Activated CD8-positive, alpha-beta T cell treated with anti-CD3 and anti-CD28 coated beads for 36 hours (primary cell): ENCODE measurements at places on chromosomes 11 and 22.

- DNase-seq = no peak
These were observed 29.5 kb downstream of the TEF start for GRCh38 chr22:41411021-41411851.

GRCh38 chr11:121112498-121113455, 11.7 kb downstream of the TECTA start:
- DNase-seq = peak; percentile 57

GRCh38 chr11:11978792-11979487, 29.5 kb downstream of the DKK3 start:
- DNase-seq = no peak

DNA sequence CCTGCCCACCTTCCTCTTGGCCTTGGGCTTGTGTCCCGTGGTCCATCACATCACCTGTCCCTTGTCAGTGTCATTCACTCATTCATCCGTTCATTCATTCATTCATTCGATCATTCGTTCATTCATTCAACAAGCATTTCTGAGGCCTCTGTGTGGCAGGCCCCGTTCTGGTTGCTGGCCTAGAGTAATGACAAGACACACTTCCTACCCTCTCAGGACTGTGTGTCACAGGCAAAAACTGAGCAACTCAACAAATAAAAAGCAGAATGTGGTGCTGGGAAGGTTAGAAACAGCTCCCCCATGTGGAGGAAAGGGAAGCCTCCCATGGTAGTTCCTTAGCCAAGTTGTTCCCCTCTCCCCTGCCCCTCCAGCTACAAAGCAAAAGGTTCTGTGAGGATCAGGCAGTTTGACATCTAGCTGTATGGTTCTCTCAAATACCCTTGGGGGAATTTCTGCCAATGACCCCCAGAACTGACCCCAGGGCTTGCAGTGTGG, 1.6 kb upstream of the OMP start:
- DNase-seq = peak; percentile 38

DNA sequence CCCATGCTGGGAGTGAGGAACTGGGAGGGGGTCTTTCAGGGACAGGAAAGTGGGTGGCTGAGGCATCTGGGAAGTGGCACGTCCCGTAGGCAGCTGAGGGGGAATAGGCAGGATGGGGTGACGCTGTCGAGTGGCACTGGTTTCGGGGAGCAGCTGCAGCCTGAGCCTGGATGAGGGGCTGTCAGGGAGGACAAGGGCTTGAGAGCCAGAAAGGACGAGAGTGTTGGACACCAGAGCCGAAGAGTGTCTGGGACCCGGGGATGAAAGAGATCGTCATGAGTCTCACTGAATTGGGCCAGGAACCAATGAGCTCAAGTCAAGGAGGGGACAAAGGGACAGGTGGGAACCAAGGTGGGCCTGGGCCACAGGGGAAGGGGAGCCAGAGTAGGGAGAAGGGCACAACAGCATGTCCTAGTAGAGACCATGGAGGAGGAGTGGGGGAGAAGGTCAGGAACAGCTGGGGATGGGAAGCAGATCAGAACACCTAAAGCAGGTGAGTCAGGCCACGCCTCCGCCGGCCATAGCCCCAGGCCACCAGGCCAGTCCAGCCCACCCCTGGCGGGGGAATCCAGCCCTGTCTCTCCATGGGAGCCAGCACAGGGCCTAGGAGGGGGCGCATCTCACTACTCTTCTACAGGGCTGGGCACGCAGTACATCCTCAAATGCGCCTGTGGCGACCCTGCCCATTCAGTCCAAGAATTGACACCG, 4.2 kb downstream of the RAB3IL1 start:
- DNase-seq = no peak

GRCh38 chr11:86816251-86816726, 15.9 kb downstream of the PRSS23 start:
- no peak for DNase-seq

DNA sequence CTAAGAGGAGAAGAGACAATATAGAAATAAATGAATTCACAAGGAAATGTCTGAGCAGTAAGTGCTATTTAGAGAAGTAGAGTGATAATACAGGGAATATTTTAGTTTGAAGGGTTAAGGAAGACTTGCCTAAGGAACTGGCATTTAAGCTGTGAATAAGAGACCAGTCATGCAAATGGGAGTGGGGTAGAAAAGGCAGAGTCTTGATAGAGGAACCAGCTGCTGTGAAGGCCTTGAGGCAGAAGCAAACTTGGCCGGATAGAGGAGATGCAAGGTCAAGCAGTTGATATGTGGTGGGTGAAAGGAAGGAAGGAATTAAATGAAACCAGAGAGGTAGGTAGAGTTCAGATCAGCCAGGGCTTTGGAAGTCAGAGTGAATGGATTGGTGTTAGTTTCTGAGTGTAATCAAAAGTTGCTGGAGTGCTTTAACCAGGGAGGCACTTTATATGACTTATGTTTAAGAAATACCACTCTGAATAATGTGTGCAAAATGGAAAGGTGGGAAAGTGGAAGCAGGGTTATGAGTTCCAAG, 198.4 kb upstream of the SESN3 start:
- DNase-seq = no peak

- no peak for DNase-seq
These were observed at the start of gene TMEM132A for GRCh38 chr11:60924110-60924905. TSS of gene TMEM132A (plus strand) at chr11:60924460. CDS start at chr11:60924634, 174 bp downstream.

GRCh38 chr11:111077530-111078322, 167.8 kb upstream of the POU2AF2 start:
- DNase-seq = no peak

GRCh38 chr11:124891373-124891861, 6.2 kb downstream of the ROBO4 start:
- DNase-seq = no peak

GRCh38 chr11:36109850-36110606, 166.2 kb downstream of the LDLRAD3 start:
- no peak for DNase-seq

GRCh38 chr22:50201191-50202129, 649 bp downstream of the SELENOO start:
- DNase-seq = no peak

DNA sequence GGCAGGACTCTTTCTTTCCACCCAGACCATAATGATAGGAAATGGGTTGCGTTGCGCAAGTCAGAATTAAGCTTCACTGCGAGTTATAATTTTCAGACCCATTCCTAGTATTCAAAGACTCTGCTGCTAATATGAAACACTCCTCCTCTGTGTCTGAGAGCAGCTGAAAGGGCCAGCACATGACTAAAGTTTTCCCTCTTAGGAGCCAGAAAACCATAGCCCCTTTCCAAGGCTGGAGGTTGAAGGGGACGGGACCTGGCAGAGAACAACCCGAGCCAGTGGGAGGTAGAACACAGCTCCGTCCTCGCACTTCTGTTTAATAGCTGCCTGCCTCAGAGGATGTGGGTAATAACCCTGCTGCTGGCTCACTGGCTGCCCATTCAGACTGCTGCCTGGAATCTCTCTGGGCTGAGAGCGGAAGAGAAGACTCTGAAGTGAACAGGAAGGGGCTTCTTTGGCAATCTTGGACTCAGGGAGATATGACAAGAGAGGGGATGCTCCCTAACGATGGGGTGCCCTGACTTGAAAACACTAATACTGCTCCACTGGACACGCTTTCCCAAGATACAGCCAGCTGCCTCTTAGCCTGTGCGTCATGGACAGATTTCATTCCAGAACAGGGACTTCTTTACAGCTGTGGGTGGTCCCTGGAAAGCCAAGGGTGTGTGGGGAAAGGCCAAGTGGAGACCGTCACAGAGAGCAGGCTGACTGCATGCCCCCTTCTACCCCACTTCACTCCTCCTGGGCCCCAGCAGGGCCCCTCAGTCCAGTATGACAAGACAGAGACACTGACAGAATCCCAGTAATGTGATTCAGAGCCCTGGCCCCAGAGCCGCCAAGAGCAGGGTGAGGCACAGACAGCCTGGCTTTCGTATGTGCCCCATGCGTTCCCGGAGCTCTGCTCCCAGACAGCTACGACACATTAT, 156.9 kb downstream of the FEZ1 start:
- DNase-seq = no peak

DNA sequence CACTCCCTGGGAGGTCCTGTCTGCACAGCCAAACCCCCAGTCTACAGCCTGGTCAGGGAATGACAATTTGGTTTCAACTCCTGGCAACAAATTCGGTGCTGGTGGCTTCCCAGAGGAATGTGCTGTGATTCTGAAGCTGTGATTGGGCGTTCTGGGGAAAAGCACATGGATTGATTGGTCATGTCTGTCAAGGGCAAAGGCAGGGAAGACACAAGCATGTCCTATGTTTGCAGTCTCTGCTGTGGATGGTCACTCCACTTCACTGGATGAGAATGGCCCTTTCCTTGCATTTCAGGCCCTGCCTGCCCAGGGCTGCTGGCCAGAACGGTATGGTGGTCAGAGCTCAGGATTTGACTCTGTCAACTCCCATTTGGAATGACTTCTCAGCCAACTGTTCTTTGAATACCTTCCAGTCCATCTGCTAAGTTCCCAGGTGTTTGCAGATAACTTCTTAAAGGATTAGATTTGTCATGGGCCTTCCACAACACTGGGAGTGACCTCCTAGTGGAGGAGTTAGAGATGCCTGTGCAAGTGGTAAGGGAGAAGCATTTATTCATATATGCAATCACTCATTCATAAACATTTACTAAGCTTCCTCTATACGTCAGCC, 42.7 kb downstream of the SGSM1 start:
- DNase-seq = no peak

DNA sequence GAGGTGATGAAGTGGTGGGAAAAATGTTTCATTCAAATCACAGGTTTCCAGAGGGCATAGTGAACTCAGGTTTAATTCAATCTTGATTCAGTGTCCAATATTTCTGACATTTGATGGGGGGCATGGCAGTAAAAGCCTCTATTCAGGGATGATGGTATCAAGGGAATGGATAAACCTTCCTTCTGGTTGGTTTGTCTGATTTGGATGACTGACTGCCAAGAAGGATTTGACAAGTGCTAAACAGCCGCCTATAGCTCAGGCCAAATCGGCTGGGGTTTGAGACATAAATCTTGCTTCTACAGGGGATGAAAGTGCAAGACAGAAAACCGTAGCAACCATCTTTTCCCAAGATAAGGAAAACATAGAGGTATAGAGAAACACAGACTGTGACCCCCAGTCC, 121.8 kb upstream of the C11orf87 start:
- DNase-seq = no peak

- DNase-seq = no peak
These were observed 69.5 kb downstream of the C11orf91 start for GRCh38 chr11:33630936-33631748.

DNA sequence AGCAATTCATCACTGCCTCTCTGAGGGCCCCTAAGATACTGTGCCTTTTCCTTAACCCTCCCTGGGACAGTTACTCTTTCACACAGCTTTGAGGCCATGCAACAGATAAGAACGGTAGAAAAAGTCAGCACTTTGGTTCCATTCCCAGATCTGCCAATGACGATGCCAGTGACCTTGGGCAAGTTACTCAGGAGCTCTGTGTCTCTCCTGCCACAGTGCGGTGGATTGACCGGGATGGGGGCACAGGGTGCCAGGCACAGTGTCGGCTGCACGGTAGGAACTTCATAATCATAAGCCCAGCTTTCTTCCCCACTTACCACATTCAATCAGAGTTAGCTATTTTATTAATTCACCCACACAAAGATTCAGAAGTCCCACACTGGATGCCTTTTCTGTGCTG, 1041.8 kb downstream of the TBC1D22A start:
- DNase-seq = no peak

DNA sequence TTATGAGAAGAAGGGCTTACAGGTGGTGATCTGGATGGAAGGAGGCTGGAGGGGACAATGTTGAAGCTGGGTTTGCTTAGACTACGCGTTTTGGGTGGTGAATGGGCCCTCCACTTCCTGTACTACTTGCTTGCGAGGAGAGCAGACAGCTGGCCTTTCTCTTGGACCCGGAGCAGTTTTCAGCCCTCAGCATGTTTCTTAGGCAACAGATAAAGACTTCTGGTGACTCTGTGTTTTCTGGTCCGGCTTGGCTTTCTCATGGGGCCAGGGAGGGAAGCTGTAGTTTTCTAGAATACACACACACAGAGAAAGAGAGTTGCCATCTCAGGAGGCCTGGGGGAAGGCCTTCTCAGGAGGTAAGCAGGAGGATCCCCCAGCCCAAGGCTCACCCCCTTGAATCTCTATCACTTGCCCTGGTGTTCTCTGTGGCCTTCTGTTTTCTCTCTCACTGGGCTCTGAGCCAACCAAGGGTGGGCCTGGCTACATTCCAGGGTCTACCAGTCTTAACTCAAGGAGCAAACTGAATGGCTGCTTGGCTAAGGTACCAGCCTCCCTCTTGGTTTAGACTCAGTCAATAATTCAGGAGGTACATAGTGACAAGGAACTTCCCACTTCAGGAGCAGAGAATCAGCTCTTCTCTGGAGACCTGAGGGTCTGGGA, 2.4 kb downstream of the CCS start:
- DNase-seq = peak; percentile 30

- DNase-seq = peak; percentile 98
These were observed at the start of gene SF3B2 for GRCh38 chr11:66051766-66052663. TSS of gene SF3B2 (plus strand) at chr11:66052364. CDS start at chr11:66052385, 21 bp downstream.

- no peak for DNase-seq
These were observed 23.3 kb downstream of the RFPL3 start for GRCh38 chr22:32380991-32381390.

DNA sequence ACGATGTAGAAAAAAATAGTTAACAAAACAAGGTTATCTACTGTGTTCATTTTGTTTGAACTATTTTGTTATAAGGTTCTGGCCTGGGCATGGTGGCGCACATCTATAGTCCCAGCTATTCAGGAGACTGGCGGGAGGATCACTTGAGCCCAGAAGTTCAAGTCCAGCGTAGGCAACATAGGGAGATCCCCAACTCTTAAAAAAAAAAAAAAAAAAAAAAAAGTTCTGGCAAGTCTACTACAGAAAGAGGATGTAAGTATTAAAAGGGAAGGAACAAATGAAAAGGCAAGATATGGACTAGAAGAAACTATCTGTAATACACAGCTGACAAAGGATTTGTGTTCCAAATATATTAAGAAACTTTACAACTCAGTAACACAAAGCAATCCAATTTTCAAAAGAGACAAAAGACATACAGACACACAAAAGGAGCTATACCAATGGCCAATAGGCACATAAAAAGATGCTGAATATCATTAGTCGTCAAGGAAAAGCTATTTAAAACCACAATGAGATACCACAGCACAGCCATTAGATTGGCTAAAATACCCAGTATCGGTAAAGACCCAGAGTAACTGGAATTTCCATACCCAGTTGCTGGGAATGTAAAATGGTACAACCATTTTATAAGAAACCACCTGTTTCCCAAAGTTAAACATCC, 27.4 kb downstream of the RRAS2 start:
- no peak for DNase-seq

DNA sequence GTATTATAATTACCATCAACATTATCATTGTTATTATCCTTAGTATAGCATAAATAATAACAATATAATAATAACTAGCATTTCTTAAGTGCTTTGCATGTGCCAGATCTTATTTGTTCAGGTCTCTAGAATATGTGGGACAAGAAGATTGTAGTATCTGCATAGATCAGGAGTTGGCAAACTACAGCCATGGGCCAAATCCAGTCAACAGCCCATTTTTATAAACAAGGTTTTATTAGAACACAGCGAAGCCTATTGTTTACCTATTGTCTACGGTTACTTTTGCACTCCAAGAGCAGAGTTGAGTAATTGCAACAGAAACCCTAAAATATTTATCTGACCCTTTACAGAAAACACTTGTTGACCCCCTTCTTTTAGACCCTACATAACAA, 81.4 kb downstream of the SLC1A2 start:
- DNase-seq = no peak
